ENCODE measurements at places on chromosomes 7 and 10. TPM values are rescaled to one million over a fixed set of nuclear protein-coding genes. Genes with fewer than 3 reads are reported as not detected.

PTN gene
- 27.8 TPM for total RNA-seq

PON3 gene
- total RNA-seq = not detected

IDI2 gene
- not detected for total RNA-seq

RADIL gene
- total RNA-seq = 0.57 TPM

CRHR2 gene
- not detected for total RNA-seq

SEPHS1 gene
- total RNA-seq = 27.4 TPM

LIPJ gene
- total RNA-seq = under 0.01 TPM
